Fibroblast of lung (primary cell): ENCODE measurements at places on chromosomes 2 and 18.
A peak's percentile ranks its signal among the peaks of the same experiment; 100 is the strongest.

- peak; percentile 97 for DNase-seq
Measured at GRCh38 chr18:58581265-58581664, 47.6 kb downstream of the ALPK2 start.

DNA sequence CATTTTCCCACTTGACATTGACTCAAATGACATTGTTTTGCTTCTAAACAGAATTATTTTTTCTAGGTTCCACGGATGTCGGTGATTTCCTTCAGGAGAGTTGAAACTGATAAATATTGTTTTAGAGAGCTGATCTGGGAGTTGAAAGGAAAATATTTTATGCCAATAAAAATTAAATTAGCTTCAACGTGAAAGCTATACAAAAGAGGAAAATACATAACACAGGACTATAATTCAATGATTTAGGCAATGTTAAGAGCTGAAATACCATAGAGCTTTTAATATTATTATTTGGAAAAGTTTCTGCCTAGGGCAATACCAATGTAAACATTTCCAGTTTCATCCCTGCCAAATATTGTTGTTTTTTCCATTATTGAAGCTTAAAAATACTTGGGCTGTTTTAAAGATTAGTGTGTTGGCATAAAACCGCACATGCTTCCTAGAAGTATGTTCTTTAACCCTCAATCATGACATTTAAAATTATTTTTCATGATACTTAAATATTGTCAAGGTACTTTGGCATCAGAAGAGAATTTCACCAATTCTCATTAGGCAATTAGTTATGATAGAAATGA, 18.6 kb upstream of the PDE1A start:
- DNase-seq = peak; percentile 27

DNA sequence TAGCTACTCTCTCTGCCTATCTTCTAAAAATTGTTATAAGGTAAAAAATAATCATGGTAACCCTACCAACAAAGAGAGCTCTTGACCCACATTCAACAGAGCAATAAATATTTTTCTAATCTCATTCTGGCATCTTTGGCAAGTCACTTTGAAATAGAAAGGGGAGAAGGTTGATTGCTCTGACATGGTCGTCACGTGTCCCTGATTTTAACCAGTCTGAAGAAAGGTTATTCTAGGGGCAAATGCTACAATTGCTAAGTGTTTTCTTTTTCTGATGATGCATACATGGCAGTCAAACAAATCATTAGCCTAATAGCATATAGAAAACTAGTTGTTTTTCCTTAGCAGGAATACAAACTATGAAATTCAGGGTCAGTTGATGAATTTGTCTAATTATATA, 153.3 kb upstream of the MAP3K20 start:
- peak; percentile 22 for DNase-seq

DNA sequence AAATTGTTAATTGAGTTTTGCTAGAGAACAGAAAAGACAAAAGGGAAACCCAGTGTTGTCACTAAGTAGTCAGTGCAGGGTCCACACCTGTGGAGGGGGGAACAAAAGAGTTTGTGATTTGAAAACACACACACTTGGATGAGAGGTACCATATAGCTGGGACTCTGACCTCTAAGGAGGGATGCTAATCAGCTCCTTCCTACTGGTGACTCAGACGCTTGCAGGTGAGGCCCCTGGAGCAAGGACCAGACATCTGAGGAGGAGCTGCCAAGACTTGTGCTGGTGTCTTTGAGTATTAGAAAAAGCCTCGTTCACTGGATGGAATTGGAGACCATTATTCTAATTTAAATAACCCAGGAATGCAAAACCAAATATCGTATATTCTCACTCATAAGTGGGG, 146.4 kb upstream of the MAP2 start:
- no peak for DNase-seq

GRCh38 chr2:238281826-238282480, 6.5 kb downstream of the PER2 start:
- no peak for DNase-seq

DNA sequence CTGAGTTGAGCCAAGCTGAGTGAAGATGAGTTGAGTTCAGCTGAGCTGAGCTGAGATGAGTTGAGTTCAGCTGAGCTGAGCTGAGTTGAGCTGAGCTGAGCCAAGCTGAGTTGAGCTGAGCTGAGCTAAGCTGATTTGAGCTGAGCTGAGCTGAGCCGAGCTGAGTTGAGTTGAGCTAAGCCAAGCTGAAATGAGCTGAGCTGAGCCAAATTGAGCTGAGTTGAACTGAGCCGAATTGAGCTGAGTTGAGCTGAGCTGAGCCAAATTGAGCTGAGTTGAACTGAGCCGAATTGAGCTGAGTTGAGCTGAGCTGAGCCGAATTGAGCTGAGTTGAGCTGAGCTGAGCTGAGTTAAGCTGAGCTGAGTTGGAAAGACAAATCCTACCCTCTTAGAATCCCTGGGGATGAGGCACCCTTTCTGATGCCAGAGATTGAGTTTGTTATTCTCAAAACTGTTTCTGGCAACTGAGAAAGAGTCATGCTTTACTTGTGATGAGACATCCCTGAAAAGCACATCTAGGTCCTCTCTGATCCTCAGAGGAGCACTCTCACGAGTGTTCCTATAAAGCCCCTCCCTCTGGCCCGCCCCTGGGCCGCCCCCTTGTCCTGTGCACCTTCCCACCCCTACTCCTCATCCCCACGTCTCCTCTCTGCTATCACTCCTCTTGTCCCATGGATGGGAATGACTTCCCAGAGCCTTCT, 116.5 kb downstream of the MCFD2 start:
- DNase-seq = no peak

GRCh38 chr2:134642938-134643337, 75.9 kb downstream of the TMEM163 start:
- no peak for DNase-seq

DNA sequence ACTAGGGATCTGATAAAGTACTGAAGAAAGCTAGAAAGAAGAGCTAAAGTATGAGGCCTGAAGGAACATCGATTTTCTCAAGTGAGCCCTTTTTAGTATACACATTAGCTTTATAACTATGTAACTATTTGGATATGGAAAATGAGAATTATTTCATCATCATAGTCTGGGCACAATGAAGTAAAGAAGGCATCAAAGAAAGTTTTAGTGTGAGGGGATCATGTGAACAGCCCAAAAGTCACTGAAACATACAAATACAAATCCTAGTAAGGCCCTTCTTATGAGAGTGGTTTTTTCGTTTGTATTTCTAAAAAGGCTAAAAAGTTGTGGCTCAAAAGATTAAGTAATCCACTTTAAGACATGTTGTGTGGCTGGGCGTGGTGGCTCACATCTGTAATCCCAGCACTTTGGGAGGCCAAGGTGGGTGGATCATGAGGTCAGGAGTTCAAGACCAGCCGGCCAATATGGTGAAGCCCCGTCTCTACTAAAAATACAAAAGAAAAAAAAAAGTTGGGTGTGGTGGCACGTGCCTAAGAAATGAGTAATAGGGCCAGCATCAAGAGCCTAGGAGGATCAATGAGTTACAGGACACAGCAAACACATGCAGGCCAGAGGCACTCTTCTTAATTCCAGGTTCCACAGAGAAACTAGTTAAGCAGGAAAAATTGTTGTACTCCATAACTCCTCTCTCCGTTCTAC, 61.9 kb downstream of the PUM2 start:
- DNase-seq = peak; percentile 62

DNA sequence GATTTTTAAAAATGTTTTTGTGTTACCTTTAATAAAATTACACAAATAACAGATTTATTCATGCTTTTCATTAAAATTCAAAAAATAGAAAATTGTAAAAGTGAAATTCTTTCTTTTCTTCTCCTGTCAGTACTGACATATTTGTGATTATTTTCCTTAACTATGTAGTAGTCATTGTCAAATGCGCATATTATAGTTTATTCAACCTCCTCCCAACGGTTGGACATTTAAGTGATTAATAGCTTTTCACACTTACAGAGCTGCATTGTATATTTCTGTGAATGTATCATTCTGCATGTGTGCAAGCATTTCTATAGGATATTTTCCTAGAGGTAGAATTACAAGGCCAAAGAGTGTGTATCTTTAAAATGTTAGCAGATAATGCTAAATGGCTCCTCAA, 259.2 kb downstream of the SH3BP4 start:
- DNase-seq = no peak

DNA sequence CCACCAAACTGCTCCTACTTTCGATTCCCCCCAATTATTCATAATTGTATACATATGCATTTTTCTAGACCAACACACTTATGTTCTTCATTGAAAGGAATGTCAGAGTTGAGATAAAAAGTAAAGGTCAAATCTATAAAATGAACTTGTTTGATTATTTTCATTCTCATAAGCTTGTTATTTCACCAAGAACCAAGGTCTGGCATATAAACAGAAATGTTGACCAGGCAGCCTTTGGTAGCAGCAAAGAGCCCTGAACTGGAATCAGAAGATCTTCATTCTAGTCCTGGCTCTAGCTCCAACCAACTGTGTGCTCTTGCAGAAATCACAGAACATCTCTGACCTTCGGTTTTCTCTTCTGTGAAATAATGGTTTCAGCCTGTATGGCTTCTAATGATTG, 42.9 kb downstream of the RBKS start:
- no peak for DNase-seq

DNA sequence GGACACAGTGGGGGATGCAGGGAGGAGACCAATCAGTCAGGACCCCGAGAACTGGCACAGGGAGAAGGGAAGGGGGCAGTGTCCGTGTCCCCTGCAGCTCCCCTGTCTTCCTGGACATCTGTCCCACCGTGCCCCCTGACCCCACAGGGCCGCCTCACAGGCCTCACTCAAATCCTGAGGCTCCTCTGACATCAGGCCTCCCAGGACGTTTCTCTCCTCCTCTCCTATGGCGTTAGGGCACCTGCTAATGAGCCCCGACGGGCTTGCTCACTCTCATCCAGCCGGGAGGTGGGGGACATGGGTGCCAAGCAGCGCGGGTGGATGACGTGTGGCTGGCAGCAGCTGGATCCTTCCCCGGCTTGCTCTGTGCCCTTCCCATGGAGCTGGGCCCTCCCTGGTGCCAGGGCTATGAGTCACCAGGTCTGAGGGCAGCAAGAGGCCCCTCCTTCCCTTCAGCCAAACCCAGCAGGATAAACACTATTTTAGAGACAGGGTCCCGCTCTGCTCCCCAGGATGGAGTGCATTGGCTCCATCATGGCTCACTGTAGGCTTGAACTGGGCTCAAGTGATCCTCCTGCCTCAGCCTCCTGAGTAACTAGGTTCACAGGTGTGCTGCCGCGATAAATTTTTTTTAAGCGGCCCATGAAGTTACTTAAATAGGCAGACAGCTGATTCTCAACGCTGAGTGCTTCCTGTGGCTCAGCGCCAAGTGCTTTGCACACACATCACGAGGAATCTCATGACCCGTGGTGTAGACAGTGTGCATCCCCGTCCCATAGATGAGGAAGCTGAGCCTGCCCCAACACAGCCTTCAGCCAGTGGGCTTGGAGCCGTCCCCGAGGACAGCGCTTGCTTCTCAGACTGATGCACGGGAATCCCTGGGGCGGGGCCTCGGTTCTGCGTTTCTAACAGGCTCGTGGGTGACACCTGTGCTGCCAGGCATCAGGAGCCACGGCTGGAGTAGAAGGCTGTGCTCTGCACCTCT, 64.5 kb upstream of the HDAC4 start:
- peak; percentile 27 for DNase-seq

GRCh38 chr18:39998317-39998716, 1956.7 kb upstream of the PIK3C3 start:
- no peak for DNase-seq

DNA sequence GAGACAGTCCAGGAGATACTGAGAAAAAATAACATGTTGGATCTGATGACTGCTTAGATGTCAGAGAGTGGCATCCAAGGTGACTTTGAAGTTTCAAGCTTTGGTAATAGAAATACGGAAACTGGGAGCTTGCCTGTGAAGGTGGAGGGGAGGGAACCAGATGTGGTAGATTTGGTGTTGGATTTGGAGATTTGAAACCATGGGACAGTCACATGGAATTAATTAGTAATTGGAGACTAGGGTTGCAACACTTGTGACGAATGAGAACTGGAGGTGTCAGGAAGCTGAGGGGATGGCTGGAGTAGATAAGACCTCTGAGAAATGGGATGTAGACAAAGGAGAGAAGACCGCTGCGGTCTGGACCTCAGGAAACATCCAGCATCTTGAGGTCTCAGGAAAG, 46.7 kb downstream of the RPL37A start:
- DNase-seq = peak; percentile 71

GRCh38 chr2:127575185-127575765, 39.8 kb downstream of the MYO7B start:
- no peak for DNase-seq

DNA sequence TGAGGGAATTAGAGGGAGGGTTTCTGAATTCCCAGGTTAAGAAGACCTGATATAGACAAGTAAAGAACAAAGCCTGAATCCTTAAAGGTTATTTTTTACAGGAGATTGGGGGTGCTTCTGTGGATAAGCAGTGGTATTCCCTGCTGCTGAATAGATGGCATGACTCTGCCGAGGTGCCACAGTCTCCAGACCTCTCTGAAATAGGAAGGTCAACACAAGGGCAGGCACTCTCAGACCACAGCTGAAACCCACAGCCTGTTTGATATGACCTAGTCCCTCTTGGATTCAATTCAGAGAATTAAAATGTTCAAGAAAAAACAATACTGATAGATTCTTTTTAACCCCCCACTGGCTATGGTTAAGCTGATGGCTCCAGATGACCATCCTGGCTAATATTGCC, 259.3 kb downstream of the PTGR3 start:
- DNase-seq = no peak

DNA sequence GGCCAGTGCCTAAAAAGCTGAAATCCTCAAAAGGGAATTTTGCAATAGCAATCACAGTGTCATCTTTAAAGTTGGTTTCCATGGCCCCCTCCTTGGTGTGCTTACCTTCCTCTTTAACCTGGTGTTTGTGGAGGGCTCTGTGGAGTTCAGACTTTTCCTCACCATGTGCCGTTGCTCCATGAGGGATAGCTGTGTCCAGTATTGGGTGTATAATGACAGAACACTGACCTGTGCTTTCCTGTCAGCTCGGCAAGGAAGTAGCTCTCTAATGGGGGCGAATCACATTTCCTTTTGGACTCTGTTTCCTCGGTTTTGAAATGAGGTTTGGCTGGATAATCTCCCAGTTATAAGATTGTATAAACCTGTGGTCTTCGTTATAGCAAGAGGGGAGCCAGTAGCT, 166.0 kb upstream of the DAPL1 start:
- DNase-seq = no peak

DNA sequence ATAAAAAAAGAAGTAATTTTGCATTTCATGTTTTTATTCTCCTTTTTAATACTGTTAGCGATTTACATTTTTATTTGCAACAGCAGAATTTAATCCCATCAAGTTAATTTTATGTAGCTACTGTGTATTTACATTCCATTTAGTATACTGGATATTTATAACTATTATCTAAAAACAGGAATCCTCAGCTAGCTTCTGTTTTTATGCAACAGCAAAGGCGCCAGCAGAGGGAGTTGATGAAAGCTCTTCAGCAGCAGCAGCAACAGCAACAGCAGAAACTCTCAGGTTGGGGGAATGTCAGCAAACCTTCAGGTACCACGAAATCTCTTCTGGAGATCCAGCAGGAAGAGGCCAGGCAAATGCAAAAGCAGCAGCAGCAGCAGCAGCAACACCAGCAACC, 26.2 kb upstream of the SNORC start:
- no peak for DNase-seq

DNA sequence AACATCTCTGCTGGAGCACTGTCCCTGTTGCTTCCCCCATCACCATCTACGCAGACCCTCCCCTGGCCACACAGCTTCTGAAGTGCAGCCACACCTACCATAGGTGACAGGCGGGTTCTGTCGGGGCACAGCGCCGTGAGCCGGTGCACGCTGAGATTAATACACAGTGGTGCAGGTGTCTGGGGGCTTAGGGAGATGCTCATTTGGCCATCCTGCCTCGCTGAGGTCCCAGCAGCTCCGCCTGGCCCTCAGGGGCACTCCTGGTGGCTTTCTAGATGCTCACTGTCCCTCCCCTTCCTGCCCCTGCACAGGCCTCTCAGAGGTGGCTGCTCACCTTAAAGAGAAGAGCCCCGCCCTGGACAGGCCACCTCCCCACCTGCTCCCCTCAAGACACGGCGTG, 18.9 kb upstream of the RPL31 start:
- no peak for DNase-seq
